ENCODE measurements at places on chromosomes 5 and 9.

- DNase-seq, result no peak
Measured at GRCh38 chr5:483434-484140, 40.6 kb downstream of the EXOC3 start.

- no peak for DNase-seq
Measured at GRCh38 chr9:91532325-91532724, 108.7 kb upstream of the NFIL3 start.

DNA sequence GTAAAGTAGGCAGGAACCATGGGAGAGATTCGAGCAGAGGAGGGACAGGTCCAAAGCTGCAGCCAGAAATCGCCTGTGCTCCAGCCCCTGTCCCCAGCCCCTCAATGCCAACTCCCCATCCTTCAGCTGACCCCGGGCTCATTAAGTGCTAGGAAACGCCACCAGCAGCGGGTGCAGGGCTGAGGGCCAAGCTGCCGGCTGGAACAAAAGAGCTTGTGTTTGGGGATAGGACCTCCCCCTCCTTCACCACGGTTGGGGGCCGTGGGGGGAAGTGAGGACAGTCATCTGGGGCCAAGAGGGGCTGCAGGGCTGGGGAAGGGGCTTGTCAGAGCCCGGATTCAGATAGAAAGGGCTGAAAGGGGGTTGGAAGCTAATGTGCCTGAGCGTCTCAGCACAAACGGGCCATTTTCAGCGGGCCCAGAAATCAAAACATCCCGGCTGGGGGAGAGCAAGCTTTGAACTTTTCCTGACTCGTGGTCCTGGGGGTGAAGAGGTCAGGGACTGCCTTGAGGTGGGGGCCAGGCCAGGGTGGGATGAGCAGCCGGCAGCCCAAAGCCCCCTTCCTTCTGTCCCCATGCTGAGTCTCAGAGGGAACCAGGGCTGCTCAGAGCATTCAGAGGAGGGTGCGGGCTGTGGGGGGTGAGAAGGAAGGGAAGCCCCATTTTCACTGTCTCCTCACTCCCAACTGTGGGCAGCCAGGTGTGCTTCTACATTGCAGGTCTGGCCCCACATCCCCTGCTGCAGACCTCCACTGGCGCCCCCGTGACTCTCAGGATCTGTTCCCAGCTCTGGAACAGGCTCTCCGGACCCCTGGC is 69.4 kb upstream of the DAB2IP start:
- DNase-seq, result no peak

- DNase-seq, result no peak
Measured at GRCh38 chr5:160039810-160040470, 31.0 kb downstream of the TTC1 start.

GRCh38 chr5:43997647-43998272 is 391.5 kb downstream of the FGF10 start:
- no peak for DNase-seq

- DNase-seq, result no peak
Measured at GRCh38 chr9:92984976-92985375, 37.7 kb downstream of the FGD3 start.

DNA sequence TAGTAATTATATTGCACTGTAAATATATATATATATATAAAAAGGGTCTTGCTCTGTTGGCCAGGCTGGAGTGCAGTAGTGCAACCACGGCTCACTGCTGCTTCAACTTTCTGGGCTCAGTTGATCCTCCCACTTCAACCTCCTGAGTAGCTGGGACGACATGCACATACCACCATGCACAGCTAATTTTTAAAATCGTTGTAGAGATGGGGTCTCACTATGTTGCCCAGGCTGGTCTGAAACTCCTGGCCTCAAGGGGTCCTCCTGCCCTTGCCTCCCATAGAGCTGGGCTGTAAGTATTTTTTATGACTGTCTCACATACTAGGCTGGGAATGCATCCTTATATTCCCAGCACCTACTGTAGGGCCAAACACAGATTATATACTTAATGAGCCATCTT is 11.9 kb downstream of the PSMD5 start:
- no peak for DNase-seq

Measured in MM.1S (cell line).